Activated CD4-positive, alpha-beta T cell treated with anti-CD3 and anti-CD28 coated beads for 48 hours (primary cell): ENCODE measurements at places on chromosomes 6 and 20.

DNA sequence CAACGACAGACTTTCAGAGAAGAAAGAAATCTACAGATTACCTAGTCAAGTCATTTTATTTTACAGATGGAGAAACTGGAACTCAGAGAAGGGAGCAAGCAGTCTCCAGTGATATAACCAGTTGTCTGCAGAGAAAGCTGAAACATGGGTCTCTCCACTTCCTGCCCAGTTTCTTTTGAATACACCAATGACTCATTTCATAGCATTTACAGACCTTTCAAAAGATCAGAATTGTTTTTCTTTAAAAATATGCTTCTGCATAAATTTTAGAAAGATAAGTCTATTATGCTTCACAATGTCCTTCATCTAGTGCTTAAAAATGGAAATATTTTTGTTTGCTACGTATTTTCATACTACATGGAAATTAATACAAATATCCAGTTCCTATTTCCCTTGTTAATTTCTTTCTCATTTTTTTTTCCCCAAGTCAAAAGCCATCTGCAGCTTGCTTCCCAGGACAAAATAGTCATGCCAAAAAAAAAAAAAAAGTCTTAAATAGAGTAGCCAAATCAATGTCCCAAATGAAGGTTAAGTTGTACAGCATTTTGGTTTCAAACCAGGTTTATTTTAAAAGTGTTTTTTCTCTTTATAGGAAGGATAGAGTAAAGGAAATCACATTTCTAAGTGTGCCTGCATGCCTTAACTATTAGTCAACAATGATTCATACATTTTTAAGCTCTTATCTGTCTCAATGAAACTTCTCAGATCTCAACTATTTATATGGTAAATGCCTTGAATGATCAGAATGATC is 36.9 kb downstream of the ARHGAP18 start:
- peak; percentile 15 for DNase-seq

DNA sequence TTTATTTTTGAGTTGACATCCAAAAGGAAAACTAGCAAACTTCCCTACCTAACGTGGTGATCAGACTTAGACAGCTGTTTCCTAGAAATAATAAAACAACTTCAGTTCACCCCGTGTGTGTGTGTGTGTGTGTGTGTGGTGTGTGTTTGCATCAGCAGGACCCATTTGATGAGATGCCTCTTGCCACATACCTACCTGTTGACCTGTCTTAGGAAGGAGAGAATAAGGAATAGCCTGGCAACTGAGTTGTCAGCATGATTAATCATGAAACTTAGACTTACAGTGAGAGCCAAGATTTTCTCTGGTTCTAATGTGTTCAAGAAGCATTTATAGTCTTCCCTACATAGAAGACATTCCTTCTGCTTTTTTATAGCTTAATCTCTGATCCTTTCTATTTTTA is 16.1 kb upstream of the PBOV1 start:
- DNase-seq: no peak

- DNase-seq: no peak
These were observed 5.6 kb downstream of the ADTRP start for GRCh38 chr6:11773013-11773412.

DNA sequence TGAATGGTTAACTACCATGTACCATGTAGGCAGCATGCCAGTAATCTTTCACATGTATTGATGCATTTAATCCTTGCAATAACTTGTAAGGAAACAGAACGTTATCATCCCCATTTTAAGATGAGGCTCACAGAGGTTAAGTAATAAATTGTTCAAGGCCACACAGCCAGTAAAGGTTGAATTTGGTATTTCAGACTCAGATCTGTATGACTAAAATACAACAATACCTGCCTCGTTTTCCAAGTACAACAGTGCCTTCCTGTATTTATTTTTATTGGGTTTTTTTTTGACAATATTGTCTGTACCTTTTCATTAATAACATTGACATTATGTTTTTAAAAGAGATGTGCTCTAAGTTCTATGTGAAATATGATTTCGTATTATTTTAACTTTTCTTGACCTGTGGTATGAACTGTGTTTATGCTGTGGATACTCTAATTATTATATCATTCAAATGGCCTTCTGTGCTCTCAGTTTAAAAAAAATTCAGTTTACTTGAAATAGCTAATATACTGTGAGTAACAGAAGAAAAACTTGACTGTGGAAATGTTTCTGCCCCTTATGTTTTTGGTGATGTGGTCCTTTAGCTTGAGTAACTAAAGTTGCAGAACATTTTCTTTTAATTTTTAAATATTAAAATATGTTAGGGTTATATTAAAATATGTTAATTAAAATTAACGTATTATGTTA is 39.7 kb downstream of the XRN2 start:
- DNase-seq: no peak

GRCh38 chr6:85016726-85017125 is 252.3 kb upstream of the TBX18 start:
- no peak for DNase-seq

DNA sequence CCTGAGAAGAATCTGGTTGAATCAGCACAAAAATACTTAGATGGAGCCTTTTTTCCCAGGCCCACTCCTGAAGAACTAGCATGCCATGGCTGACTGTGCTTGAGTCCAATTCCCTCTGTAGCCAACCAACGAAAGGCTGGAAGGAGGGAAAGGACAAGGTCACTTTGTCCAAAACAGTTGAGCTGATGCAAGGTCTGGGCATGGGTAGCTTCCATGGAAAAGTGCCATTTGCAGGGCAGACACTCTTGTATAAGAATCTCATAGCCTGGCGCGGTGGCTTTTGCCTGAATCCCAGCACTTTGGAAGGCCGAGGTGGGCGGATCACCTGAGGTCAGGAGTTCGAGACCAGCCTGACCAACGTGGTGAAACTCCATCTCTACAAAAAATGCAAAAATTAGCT is 125.0 kb upstream of the LGSN start:
- no peak for DNase-seq

GRCh38 chr6:43993881-43994523 is 133.2 kb downstream of the MRPL14 start:
- no peak for DNase-seq

GRCh38 chr6:30075790-30076732 is 492 bp upstream of the RNF39 start:
- peak; percentile 37 for DNase-seq

DNA sequence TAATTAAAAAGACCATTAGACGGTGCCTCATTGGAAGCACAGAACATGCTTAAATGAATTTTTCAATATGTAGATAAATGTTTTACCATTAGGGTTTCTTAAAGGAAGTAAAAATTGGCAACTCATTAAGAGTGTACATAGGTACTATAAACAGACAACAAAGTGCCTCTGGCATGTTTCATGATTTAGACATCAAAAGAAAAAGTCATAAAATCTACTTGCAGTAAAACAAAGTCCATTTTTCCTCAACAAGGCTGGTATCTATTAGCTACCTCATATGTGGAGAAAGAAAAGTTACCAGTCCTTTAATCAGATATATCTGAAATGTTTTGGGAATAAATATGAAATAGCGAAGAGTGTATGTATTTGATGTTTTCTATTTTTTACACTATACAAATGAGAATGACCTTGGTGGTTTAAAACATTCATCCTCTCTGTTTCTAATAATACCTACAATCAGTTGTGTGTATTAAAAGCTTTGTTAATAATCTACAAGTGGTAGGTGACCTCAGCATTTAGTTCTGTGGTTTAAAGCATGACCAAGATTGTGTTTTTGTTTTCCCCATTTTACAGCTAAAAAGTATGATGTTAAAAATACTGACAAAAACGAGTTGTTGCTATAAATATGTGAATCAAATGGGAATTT is 87.5 kb downstream of the HDGFL1 start:
- no peak for DNase-seq

GRCh38 chr20:14707865-14708596 is 370.6 kb upstream of the FLRT3 start:
- DNase-seq: no peak

GRCh38 chr6:169654598-169655391 is 47.0 kb downstream of the WDR27 start:
- DNase-seq: peak; percentile 67

- no peak for DNase-seq
These were observed 817.1 kb downstream of the KIF16B start for GRCh38 chr20:15756002-15756753.

DNA sequence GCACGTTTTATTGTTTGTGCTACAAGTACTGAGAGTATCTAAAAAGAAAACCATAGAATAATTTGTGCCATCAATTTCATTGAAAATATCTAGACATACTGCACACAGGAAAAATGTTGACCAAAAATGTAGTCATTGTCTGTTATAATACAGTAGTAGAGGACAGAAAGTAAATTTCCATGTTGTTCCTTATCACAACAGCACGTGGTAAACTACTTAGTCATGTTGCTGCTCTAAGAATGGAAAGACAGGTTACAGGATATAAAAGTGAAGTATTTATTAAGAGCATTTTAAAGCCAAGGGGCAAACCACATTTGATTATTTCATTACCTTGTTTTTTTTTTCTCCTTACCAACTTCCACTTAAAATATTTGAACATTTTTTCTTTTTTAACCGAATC is 89.0 kb upstream of the CEP85L start:
- no peak for DNase-seq

DNA sequence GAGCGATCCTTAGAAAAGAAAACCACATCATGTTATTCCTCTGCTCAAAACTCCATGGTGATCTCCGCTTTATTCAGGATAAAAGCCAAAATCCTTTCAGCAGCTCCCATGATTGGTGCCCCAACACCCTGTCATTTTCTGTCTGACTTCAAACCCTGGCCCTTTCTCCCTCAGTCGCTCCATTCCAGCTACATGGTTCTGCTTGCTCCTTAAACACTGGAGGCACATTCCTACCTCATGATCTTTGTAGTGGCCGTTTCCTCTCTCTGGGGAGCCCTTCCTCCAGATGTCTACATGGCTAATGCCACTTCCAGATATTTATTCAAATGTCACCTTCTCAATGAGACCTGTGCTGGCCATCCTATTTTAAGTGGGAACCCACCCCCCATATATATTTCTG is 100.8 kb downstream of the CAP2 start:
- DNase-seq: no peak

DNA sequence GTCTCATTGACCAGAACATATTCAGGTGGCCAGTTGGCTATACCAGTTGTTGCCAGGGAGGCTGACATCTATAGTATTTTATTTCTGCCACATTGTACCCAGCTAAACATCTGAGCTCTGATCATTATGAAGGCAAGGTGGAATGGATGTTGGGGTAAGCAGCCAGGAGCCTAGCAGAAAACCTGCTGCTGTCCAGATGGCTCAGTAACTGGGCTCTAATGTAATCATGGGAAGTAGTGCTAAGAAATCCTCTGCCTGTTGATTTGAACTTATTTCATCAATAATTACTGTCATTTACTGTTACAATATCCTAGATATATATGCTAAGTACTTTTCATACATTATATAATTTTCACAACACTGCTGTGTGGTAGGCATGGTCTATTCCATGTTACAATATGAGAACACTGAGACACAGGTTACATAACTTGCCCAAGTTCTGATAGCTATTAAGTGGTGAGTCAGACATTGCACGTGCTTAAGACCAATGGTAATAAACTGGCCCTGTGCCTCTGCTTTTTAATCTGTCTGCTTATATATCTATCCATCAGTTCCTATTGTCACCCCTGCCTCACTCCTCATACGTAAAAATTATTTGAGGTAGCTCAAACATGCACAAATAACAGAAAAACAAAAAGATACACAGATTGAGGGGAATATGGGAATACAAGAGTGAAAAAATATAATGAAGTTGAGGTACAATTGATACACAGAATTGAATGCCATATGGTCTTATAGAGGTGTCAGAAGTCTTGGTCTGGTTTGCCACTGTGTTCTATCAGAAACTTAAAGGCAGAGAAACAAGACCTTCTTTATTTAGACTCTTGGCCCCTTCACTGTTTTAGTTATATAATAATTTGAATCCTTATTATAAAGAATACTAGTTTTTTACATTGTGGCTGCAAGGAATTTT is 25.2 kb downstream of the TBPL1 start:
- no peak for DNase-seq

DNA sequence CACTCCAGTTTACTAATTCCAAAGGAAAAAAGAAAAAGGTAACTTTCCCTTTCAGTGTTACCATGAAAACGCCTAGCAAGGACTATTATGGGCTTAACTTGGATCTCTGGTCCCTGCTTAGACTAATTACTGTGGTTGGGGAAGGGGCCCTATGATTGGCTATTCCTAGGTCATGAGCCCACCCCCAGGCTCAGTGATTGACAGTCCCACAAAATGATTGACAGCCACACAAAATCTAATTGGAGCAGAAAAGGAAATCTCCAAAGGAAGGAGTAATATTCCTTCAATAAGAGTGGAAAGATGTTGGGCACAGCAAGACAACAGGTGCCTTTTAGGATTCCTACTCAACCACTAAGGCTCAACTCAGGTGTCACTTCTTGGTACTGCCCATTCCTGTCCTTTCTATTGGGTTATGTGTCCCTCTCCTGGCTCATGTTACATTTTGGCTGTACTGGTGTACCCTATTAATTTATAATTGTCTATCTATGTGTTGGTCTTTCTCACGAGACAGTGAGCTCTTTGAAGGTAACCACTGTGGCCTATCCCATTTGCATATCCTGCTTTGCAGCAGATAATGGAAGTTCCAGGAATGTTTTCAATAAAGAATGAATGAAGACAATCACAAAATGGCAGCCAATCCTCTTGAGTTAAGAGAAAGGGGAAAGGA is 5.5 kb upstream of the UTRN start:
- DNase-seq: no peak

- no peak for DNase-seq
These were observed 680.8 kb upstream of the NRSN1 start for GRCh38 chr6:23445157-23445710.

- no peak for DNase-seq
These were observed 392.0 kb upstream of the SASH1 start for GRCh38 chr6:147950623-147950987.

DNA sequence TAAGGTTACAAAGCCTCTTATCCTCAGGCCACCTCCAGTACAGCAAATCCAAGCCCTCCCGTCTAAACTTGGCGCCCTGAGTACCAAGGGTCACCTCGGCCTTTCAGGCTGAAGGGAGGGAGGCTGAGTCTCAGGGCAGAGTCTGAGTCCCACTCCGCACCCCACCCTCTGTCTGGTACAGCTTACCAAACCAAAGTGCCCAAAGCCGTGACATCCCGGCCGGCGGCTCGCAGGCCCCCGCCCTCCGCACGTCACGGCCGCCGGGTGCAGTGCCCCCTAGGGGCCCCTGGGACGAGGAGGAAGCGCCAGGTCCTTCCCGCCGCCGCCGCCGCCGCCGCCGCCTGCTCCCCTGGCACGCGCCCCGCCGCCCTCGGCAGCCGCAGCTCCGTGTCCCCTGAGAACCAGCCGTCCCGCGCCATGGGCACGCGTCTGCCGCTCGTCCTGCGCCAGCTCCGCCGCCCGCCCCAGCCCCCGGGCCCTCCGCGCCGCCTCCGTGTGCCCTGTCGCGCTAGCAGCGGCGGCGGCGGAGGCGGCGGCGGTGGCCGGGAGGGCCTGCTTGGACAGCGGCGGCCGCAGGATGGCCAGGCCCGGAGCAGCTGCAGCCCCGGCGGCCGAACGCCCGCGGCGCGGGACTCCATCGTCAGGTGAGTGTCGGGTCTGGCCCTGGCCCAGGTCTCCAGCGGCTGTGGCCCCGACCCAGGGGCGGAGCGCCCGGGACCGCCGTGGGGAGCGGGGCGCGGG is at the start of gene MTHFD1L:
Gene MTHFD1L (plus strand): TSS at position 297 of the 741 bp plus-strand sequence. CDS start 121 bp downstream, at position 418.
- DNase-seq: peak; percentile 83
